Activated naive CD4-positive, alpha-beta T cell treated with anti-CD3 and anti-CD28 coated beads for 36 hours (primary cell): ENCODE measurements at places on chromosomes 2 and 18. TPM values are rescaled to one million over a fixed set of nuclear protein-coding genes. Genes with fewer than 3 reads are reported as not detected.

TUBA4A gene
- 112 TPM for total RNA-seq

DNA sequence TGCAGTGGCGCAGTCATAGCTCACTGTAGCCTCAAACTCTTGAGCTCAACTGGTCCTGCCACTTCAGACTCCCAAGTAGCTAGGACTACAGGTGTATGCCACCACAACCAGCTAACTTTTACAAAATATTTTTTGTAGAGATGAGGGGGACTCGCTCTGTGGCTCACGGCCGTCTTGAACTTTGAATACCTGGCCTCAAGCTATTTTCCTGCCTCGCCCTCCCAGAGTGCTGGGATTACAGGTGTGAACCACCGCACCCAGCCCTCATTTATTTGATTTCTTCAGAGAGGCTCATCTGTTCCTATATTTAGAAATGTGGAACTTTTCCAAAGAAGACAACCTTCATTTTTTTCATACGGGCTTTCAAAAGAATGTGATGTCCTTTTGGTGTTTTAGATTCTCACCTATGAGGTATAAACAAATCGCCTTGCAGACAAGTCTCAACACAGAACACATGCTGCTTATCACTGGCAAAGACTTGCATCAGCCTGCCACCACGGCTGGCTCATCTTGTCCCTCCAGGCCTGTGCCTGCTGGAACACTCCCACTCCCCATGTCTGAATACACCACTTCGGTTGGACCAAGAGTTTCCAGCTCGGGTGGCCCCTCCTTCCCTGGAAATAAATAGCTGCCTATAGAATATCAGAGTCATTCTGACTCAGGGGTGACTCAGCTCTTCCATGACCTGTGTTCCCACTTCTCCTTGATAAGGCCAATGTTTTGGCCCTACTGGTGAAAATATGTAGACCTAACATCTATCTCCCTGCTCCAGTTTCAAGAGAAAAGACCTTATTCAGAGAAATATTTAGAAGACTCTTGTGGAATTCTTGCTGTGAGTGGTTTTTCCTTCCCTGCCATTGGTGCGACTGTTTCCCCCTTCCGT is 202.6 kb downstream of the TGIF1 start:
- H3K27me3 ChIP-seq = no peaks in the 10 kb centered on the region
- peak; percentile 84 for DNase-seq
- H3K4me1 ChIP-seq = peaks cover 27% of the 10 kb centered on the region
- peak overlapping the region; percentile 84 for H3K27ac ChIP-seq

- H3K27me3 ChIP-seq = no peaks in the 10 kb centered on the region
- H3K36me3 ChIP-seq = no peaks in the 10 kb centered on the region
- H3K27ac ChIP-seq = no peak overlapping the region
- no peak overlapping the region for H3K4me3 ChIP-seq
Observed at GRCh38 chr18:48896875-48897511, 53.8 kb downstream of the SMAD7 start.

DNA sequence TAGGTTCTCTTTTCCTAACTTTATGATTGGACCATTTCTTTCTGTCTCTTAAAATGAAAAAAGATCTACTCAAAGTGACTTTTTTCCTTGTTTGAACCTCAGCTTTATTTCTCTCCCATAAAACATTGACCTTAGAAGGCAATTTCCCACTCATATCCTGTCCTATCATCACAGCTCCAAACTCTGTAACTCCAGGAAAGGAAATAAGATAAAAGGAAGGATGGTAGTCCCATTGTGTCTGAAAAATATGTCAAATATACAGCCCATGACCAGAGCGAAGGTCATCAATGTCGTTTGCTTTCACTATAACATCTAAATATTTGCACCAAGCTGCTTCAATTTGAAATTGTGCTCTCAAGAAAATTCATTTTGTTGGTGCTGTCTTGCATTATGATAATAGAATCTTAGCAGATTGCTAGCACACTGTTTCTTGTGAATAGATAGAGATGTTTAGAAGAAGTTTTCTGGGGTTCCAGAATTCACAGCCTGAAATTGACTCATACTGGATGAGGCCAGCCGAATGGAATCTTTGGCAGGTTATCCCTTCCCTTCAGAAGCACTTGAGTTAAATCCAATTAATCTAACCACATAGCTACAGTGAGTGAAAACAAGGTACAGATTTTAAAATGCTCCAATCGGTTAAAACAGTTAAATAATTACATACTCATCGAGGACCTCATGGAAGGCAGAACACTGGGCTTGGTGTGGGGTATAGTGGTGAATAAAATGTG is 95.1 kb downstream of the CRIM1 start:
- no peak overlapping the region for H3K4me3 ChIP-seq
- H3K27me3 ChIP-seq = no peaks in the 10 kb centered on the region
- H3K4me1 ChIP-seq = no peaks in the 10 kb centered on the region
- DNase-seq = no peak

- H3K27me3 ChIP-seq = no peaks in the 10 kb centered on the region
- H3K36me3 ChIP-seq = no peaks in the 10 kb centered on the region
- DNase-seq = no peak
- no peak overlapping the region for H3K4me3 ChIP-seq
- no peaks in the 10 kb centered on the region for H3K4me1 ChIP-seq
Observed at GRCh38 chr2:184877909-184878308, 279.6 kb downstream of the ZNF804A start.

DNA sequence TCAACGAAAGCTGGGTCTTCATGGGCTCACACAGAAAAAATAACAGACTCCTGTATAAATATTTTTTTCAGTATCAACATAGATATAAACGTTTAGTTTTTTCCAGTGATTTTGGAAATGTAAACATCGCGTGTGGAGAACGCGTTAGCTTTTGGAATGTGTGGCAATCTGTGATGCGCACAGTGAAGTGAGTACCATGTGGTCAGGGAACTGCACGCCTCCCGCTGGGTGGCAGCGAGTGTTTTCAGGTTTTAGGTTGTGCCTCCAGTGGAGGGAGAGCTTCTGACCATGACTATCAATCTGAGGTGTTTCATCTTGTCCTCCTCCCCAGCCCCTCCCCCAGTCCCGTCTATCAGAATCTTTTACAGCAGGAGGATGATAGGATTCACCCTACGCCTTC is 127.8 kb downstream of the ARHGAP28 start:
- no peak overlapping the region for H3K27ac ChIP-seq
- DNase-seq = no peak
- no peak overlapping the region for H3K4me3 ChIP-seq
- no peaks in the 10 kb centered on the region for H3K27me3 ChIP-seq

PDE11A gene
- total RNA-seq = not detected

ANKRD53 gene
- total RNA-seq = 0.24 TPM

DNA sequence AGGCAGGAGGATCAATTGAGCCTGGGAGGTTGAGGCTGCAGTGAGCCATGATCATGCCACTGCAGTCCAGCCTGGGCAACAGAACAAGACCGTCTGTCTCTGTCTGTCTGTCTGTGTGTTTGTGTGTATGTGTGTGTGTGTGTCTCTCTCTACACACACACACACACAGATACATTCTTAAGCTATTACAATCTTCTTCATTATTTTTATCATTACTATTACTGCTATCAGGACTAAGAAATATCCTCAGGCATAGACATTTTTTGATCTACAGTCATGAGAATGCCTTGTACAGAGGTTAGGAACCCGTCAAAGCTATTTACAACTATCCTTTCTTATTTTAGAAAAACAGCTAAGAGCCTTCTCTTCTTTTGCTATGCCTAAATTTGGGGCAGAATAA is 207.4 kb downstream of the NEDD4L start:
- H3K27me3 ChIP-seq = no peaks in the 10 kb centered on the region
- no peak for DNase-seq
- no peak overlapping the region for H3K4me3 ChIP-seq
- H3K4me1 ChIP-seq = no peaks in the 10 kb centered on the region

LIPG gene
- 0.22 TPM for total RNA-seq

GRCh38 chr2:42042631-42043355 is 5.0 kb upstream of the PKDCC start:
- no peak overlapping the region for H3K27ac ChIP-seq
- no peak overlapping the region for H3K4me3 ChIP-seq
- no peaks in the 10 kb centered on the region for H3K36me3 ChIP-seq
- peaks cover 35% of the 10 kb centered on the region for H3K27me3 ChIP-seq
- DNase-seq = no peak

GRCh38 chr18:12420821-12421421 is 13.2 kb downstream of the PRELID3A start:
- peaks cover 3% of the 10 kb centered on the region for H3K36me3 ChIP-seq
- peaks cover 5% of the 10 kb centered on the region for H3K4me1 ChIP-seq
- peak overlapping the region; percentile 68 for H3K4me3 ChIP-seq

GRCh38 chr2:233838726-233839446 is 15.4 kb downstream of the HJURP start:
- H3K4me1 ChIP-seq = peaks cover 10% of the 10 kb centered on the region
- no peak for DNase-seq
- H3K27me3 ChIP-seq = no peaks in the 10 kb centered on the region
- peaks cover 92% of the 10 kb centered on the region for H3K36me3 ChIP-seq
- H3K4me3 ChIP-seq = no peak overlapping the region

DOK1 gene
- total RNA-seq = 13.2 TPM

DNA sequence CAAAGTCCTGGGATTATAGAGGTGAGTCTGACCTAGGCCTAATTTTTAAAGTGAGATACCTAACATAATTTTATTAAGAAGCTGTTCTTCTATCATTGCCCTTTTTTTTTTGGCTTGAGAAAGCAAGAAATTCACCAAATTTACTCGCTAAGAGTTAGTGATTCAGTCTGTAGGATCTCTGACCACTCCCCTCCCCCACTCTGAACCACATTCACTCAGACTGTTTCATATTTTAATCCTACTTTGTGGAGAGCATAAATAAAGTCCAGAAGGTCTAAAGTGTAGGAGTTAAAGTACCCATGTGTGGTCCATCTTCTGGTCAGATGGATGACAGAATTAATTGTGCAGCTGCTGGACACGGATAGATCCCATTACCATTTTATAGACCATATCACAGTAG is 115.8 kb upstream of the MGAT5 start:
- peaks cover 2% of the 10 kb centered on the region for H3K36me3 ChIP-seq
- DNase-seq = no peak
- no peak overlapping the region for H3K27ac ChIP-seq
- no peak overlapping the region for H3K4me3 ChIP-seq
- H3K4me1 ChIP-seq = peaks cover 54% of the 10 kb centered on the region

PER2 gene
- total RNA-seq = 7.1 TPM

PAIP2B gene
- total RNA-seq = 3.0 TPM

KATNAL2 gene
- 0.45 TPM for total RNA-seq

SCG2 gene
- total RNA-seq = not detected

DNA sequence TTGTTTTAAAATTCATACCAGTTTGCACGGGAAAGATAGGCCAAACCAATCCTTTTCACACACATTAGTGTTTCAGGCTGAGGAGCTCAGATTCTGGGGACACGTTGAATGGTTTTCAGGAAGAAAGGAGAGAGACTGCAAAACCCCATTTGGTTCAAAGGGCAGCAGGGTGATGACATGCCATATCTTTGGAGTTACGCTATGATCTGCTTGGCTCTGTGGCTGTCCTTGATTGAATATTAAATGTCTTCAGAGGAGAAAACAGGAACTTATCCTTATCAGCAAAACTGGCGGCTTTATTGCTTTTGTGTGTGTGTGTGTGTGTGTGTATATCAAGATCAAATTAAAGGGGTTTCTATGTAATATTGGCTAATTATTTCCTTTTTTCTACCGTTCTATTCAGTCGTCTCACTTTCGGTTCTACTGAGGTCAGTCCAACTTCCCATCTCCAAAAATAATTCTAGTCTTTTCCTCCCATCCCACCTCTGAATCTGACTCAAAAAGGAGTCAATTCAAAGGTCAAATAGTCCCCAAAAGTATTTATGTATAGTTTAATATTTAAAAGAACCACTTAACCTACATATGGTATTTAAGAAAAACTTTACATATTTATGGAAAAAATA is 292.9 kb upstream of the CCDC68 start:
- DNase-seq = no peak
- no peak overlapping the region for H3K4me3 ChIP-seq
- no peaks in the 10 kb centered on the region for H3K36me3 ChIP-seq

- H3K36me3 ChIP-seq = no peaks in the 10 kb centered on the region
- no peaks in the 10 kb centered on the region for H3K4me1 ChIP-seq
- DNase-seq = no peak
- peaks cover 20% of the 10 kb centered on the region for H3K27me3 ChIP-seq
- H3K4me3 ChIP-seq = no peak overlapping the region
Observed at GRCh38 chr2:169300636-169301530, 61.5 kb downstream of the LRP2 start.

HJURP gene
- 129 TPM for total RNA-seq

DNA sequence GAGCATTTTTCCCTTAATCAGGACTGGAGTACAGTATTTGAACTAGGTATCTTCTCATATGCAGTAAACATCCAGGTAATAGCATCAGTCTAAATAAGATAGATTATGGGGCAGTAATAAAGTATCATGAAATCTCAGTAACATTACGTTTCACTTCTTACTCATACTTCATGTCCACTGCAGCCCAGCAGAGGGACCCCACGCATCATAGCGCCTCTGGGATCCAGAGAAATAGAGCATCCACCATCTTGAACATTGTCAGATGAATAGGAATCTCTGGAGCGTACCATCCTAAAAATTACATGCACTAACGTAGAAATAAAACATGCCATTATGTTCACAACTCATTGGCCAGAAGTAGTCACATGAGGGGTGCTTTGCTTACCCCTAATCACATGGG is 499.0 kb downstream of the CPS1 start:
- H3K27me3 ChIP-seq = no peaks in the 10 kb centered on the region
- no peaks in the 10 kb centered on the region for H3K36me3 ChIP-seq
- no peaks in the 10 kb centered on the region for H3K4me1 ChIP-seq
- no peak overlapping the region for H3K4me3 ChIP-seq
- H3K27ac ChIP-seq = no peak overlapping the region

RTTN gene
- 32.0 TPM for total RNA-seq

VAMP5 gene
- total RNA-seq = 18.4 TPM

ZFP36L2 gene
- total RNA-seq = 38.4 TPM

DUSP19 gene
- total RNA-seq = 5.0 TPM

DNA sequence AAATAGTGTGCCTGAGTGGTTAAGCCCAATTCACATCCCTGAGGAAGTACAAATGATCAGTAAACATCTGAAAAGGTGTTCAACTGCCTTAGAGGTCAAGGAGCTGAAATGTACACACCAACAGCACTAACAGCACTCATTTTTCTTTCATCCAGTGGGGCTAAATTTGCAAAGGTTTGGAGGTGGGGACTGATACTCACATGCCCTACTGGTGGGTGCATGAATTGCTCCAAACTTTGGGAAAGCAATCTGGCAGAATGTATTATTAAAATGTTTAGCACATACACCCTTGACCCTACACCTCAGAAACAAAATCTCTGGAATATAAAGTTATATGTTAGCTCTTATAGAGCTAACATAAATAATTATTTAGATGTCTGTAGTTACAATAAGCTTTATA is 19.0 kb upstream of the FAM178B start:
- no peaks in the 10 kb centered on the region for H3K36me3 ChIP-seq
- no peak for DNase-seq
- no peaks in the 10 kb centered on the region for H3K27me3 ChIP-seq
- H3K4me1 ChIP-seq = no peaks in the 10 kb centered on the region
- H3K4me3 ChIP-seq = no peak overlapping the region
